BJ (cell line): ENCODE measurements at places on chromosomes 13 and 19. TPM values are rescaled to one million over a fixed set of nuclear protein-coding genes. Genes with fewer than 3 reads are reported as not detected.

DNA sequence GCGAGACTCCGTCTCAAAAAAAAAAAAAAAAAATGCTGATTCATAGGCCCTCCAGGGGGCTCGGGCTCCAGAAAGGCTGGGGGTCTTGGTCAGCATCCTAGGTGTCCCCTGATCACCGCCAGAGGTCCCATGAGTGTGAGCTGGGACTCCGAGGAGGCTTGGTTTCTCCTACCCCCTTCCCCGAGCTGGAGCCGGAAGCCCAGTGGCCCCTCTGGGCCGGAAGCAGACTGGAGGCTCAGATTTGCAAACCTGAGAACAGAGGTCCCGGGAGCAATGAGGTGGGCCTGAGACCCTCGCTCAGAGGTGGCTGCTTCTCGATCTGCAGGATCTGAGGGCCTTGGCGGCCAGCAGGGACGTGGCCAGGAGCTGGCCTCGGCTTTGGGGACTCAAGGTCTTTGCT is 41.5 kb downstream of the EFNA2 start:
- no peak for DNase-seq

- no peak for DNase-seq
Measured at GRCh38 chr19:38028913-38029510, 122.0 kb downstream of the SIPA1L3 start.

VSIG10L gene
- 0.93 and 1.5 TPM in 2 replicates for polyA plus RNA-seq

DNA sequence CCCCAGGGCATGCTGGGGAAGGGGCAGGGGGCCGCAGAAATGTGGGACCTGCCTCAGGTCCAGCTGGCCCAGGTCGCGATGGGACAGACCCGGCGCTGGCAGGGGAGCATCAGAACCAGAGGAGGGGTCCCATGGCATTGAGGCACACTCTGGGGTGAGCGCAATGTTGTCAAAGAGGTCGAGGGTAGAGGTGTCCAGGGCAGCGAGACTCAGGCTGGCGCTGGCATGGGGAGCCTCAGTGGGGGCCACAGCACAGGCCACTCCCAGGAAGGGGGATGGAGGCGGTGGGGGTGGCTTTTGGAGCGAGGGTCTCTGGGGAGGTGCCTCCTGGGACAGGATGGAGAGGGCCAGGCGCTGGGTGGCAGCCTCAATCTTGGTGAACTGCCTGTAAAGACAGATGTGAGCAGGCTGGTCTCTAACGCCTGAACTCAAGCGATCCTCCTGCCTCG is 944 bp downstream of the C19orf85 start:
- no peak for DNase-seq

DNA sequence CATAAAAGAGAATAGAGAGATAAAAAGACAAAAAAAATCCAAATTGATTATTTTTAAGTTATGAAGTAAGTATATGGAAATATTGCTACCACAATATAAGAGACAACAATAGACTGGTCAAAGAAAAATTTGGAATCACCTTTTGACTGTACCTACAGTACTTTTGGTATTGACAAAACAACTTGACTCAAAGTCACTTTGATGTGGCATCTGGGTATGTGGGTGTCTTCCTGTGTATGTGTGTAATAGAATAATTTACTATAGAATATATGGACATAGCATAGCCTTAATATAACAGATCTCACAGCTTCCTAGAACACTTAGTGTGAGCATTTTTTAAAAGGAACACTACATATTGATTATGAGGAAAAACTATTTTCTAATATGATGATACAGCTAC is 1016.2 kb upstream of the PCDH20 start:
- DNase-seq, result no peak

GRCh38 chr13:51802631-51803418 is 1.1 kb downstream of the DHRS12 start:
- no peak for DNase-seq

DOCK9 gene
- polyA plus RNA-seq, result 14.5 and 17.1 TPM in 2 replicates

NUP58 gene
- polyA plus RNA-seq, result 20.4 and 38.9 TPM in 2 replicates

GRCh38 chr19:4267101-4267900 is 11.8 kb upstream of the SHD start:
- DNase-seq, result no peak

DNA sequence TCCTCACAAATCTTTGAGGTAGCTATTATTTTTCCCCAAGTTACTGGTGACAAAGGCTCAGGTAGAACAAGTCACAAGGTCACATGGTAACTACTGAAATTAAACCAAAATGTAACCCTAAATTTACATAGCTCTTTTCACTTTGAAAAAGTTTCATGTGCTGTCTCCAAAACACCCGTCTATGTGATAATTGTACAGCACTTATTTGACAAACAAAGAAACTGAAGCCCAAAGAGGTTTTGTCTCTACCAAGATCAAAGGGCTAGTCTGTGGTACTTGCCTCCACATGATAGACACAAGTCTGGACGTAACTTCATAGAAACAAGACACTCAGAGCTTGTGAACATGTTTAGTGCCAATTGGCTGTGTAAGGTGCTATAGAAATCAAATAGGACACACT is 108.3 kb downstream of the SACS start:
- no peak for DNase-seq

ONECUT3 gene
- polyA plus RNA-seq, result not detected in 2 replicates

DNA sequence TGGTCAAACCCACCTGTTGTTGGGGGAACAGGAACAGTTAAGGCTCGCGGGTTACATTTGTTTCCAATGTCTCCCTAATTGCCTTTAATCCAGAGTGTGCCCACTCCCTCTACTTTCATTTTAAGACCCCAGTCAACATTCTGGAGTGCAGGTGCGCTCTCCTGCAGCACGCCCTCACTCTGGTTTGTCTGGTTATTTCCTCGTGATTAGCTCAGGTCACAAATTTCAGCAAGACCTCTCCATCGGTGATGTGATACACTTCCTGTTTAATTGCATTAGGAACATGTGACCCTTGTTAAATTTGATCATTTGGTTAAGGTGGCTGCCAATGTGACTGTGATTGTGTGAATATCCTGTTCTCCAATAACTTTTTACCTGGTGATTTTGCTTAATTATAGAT is 53.0 kb downstream of the TEX29 start:
- DNase-seq, result no peak

DNA sequence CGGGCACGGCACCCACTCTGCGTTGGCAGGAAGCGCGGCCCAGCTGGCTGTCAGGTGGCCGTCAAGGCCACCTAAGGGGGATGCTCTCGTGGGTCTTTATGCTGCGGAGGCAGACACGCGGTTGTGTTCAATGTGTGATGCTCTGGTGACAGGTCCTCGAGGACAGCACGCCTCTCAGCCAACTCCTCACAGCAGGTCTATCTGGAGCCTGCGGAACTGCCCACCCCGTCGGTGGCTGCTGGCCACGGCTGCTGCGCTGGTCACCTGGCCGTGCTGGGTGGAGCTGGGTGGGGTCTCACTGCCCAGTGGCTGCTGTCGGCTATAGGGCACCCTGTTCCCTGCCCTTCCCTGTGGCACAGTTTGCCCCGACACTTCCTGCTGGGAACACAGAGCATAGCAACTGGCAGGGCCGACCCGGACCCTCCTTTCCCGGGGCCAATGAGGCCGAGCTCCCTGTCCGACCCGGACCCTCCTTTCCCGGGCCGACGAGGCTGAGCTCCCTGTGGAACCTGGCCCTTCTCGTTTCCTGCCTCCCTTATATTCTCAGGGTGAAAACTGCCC is 14.3 kb upstream of the F7 start:
- DNase-seq, result no peak
